Cardiac muscle cell (in vitro differentiated cells and primary cell): ENCODE measurements at places on chromosomes 5 and 9.

- DNase-seq = peak; percentile 75
These were observed at the start of gene EDIL3 for GRCh38 chr5:84384604-84385575. EDIL3 (minus strand) TSS chr5:84384880; CDS start chr5:84384374, 506 bp downstream.

DNA sequence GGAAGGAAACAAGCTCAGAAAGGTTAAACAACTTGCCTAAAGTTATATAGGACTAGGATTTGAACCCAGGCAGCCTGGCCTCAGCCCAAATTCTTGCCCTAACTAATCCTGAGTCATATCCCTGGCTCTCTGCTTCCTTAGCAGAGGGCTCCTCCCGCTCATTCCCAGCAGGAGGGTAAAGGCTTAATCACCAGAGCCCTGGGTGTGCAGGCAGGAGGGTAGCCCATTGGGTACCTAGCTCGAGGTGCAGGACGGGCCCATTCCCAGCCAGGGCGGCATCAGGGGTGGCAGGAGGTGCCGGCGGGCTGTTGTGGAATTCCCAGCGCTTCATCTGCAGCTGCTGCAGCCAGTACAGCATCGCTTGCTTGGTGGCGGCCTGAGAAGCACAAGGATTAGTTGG lies 3.9 kb downstream of the TBC1D2 start:
- DNase-seq = no peak

DNA sequence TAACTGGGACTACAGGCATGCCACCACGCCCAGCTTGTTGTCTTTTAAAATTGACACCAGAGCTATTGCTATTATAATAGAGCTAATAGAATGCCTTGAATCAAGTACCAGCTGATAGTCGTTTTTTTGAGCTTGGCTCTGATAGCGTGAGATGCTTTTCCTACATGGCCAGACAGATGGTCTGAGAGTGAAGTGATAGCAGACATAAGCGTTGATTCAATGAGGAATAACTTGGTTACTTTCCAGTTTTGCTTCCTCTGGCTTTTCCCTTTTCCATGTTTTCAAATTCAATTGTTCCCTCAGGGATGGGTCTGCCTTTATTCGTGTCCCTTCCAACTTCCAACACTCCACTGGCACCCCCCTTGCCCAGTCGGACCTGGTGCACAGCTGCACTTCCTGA lies 15.4 kb downstream of the AGXT2 start:
- DNase-seq = no peak

DNA sequence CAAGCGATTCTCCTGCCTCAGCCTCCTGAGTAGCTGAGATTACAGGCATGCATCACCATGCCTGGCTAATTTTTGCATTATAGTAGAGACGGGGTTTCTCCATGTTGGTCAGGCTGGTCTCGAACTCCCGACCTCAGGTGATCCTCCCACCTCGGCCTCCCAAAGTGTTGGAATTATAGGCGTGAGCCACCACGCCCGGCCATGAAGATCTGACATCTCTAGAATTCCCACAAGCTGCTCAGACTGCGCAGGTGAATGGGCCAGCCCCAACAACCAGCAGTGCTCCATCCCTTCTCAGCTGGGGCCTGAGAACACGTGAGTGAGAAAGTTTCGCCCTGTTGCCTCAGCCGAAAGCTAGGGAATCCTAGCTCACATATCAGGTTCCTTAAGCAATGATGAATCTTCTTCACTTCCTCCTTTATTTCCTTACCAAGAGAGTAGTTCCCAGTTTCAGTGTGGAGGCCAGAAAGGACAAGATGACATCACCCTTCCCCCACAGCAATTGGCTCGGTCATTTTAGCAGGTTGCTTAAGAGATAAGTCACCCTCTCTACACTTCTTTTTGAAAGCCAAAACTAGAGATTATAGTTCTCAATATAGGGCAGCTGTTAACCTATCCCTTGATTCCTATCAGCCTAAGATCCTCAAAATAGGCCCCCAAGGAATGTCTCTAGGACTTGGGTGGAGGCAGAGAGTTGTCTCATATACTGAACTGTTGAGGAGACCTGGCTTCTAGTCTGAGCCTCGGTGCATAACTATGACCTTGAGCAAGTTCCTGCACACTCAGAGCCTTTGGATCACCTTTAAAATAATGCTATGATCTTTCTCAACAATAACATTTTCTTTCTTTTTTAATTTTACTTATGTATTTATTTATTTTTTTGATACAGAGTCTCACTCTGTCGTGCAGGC lies 23.9 kb upstream of the PPP2CA start:
- peak; percentile 38 for DNase-seq

DNA sequence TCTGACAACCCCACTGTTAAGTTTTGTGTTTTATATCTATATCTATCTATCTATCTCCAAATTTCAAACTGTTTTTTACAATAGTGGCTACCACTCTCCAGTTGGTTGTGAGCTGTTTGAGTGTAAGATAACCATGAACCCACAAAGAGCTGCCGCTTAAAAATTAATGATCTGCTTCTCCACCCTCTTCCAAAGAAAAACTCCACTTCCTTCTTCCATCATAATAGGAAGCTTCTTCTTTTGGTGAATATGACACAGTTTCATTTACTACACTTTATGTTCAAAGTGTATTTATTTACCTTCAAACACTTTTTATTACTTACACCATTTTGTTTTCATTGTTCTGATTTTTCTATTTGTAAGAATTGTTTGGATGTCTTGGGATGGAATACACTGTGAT lies 37.9 kb downstream of the SPZ1 start:
- no peak for DNase-seq
